Thoracic aorta endothelial cell (primary cell): ENCODE measurements at places on chromosomes 4 and X. TPM values are rescaled to one million over a fixed set of nuclear protein-coding genes. Genes with fewer than 3 reads are reported as not detected.

The NEUROG2 gene
- total RNA-seq: not detected in 2 replicates

The MTNR1A gene
- total RNA-seq: not detected in 2 replicates

The DUSP21 gene
- total RNA-seq: not detected in 2 replicates

The CSAG3 gene
- total RNA-seq: not detected in 2 replicates

The TBC1D9 gene
- 57.1 and 60.4 TPM in 2 replicates for total RNA-seq

The SAP30 gene
- total RNA-seq: 25.8 and 31.3 TPM in 2 replicates

The TMEM271 gene
- total RNA-seq: not detected in 2 replicates

The UGT2B17 gene
- not detected in 2 replicates for total RNA-seq

The PRR27 gene
- not detected in 2 replicates for total RNA-seq

The IL2 gene
- total RNA-seq: not detected in 2 replicates

The F8A1 gene
- total RNA-seq: 2.3 and 3.4 TPM in 2 replicates

The SSX4 gene
- not detected in 2 replicates for total RNA-seq

The FAM90A26 gene
- total RNA-seq: not detected in 2 replicates

The CCDC160 gene
- not detected in 2 replicates for total RNA-seq

The GNRHR gene
- total RNA-seq: not detected in 2 replicates

The TENM3 gene
- 22.9 and 25.7 TPM in 2 replicates for total RNA-seq

The TKTL2 gene
- not detected in 2 replicates for total RNA-seq

The DRP2 gene
- 0.80 and 1.0 TPM in 2 replicates for total RNA-seq

The INTS6L gene
- total RNA-seq: 4.7 and 5.1 TPM in 2 replicates

The PASD1 gene
- not detected in 2 replicates for total RNA-seq

The PLP1 gene
- total RNA-seq: not detected in 2 replicates

The USP46 gene
- 21.2 and 22.7 TPM in 2 replicates for total RNA-seq

The TMSB15A gene
- total RNA-seq: 5.9 and 6.0 TPM in 2 replicates

The PLAC1 gene
- 1.6 TPM in 1 of 2 replicates, not detected in the other for total RNA-seq

The CT45A10 gene
- total RNA-seq: not detected in 2 replicates

The MSANTD1 gene
- 0.36 and 0.53 TPM in 2 replicates for total RNA-seq

The NLRP2B gene
- not detected in 2 replicates for total RNA-seq

The GLRB gene
- total RNA-seq: 3.5 and 5.6 TPM in 2 replicates

The EGF gene
- total RNA-seq: not detected in 2 replicates

The PFKFB1 gene
- 0.07 TPM in 1 of 2 replicates, not detected in the other for total RNA-seq

The CLIC2 gene
- 10.1 and 18.0 TPM in 2 replicates for total RNA-seq

The MGAT4D gene
- total RNA-seq: not detected in 2 replicates

The MAGEB4 gene
- not detected in 2 replicates for total RNA-seq

The NDP gene
- total RNA-seq: 0.27 and 1.2 TPM in 2 replicates

The OTUD6A gene
- total RNA-seq: not detected in 2 replicates

The HNRNPD gene
- 97.1 and 97.3 TPM in 2 replicates for total RNA-seq

The PQBP1 gene
- 46.6 and 49.9 TPM in 2 replicates for total RNA-seq

The NPY1R gene
- 0.13 and 0.22 TPM in 2 replicates for total RNA-seq

The PHEX gene
- 1.1 and 2.3 TPM in 2 replicates for total RNA-seq

The CT45A1 gene
- not detected in 2 replicates for total RNA-seq

The SLC9B1 gene
- 0.22 and 0.27 TPM in 2 replicates for total RNA-seq

The GAGE2A gene
- total RNA-seq: not detected in 2 replicates

The FGA gene
- total RNA-seq: not detected in 2 replicates

The GUCY1A1 gene
- total RNA-seq: 0.13 and 2.4 TPM in 2 replicates

The XG gene
- total RNA-seq: 0.80 and 4.9 TPM in 2 replicates

The FGFBP1 gene
- total RNA-seq: not detected in 2 replicates

The HELT gene
- not detected in 2 replicates for total RNA-seq

The TSPAN6 gene
- total RNA-seq: 49.3 and 60.9 TPM in 2 replicates

The HS3ST1 gene
- 2.9 and 4.9 TPM in 2 replicates for total RNA-seq

The ASB11 gene
- 0.14 TPM in 1 of 2 replicates, not detected in the other for total RNA-seq

The NXF2 gene
- not detected in 2 replicates for total RNA-seq

The WDR19 gene
- 27.9 and 32.0 TPM in 2 replicates for total RNA-seq

The RBBP7 gene
- 179 and 189 TPM in 2 replicates for total RNA-seq

The SOD3 gene
- total RNA-seq: not detected in 2 replicates

The MEPE gene
- not detected in 2 replicates for total RNA-seq
